ENCODE measurements at places on chromosomes 4 and X. TPM values are rescaled to one million over a fixed set of nuclear protein-coding genes. Genes with fewer than 3 reads are reported as not detected.

GRCh38 chrX:123331859-123332258, 147.8 kb downstream of the GRIA3 start:
- DNase-seq: no peak

DNA sequence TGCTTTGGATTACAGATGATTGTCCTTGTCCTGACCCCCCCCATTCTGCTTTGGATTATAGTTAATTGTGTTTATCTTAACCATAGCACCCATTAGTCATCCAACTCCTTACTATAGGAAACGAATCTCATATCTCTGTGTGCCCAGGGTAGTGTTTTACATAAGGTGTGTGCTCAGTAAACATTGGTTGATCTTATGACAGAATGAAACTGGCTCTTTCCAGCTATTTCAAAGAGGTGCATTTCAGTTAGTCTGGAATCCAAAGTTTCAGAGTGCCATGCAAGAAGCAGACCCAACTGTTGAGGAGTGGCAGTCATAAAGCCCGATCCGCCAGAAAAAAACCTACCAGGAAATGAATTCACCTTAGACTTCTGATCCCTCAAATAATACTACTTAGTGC, 14.7 kb downstream of the TRIM2 start:
- no peak for DNase-seq

- no peak for DNase-seq
Measured at GRCh38 chr4:66640233-66640990, 904.9 kb downstream of the CENPC start.

GRCh38 chr4:180960743-180961401, 1282.3 kb upstream of the TENM3 start:
- no peak for DNase-seq

DNA sequence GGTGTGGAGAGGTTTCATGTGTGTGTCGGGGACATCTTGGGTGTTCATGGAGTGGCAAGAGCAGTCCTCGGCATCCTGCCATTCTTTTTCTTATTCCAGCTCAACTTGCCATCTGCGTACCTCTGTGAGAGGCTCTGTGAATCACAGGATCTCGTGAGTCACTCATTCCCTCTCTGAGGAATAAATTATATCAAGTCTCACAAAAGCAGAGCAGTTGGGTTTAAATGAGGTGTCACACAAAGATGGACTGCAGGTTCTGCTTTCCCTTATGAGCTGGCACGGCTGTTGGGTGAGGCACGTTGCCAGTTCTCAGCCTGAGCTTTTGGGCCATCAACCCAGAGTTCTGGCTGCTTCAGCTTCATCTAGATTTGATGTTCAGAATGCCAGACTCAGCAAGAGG, 6.8 kb upstream of the OCIAD2 start:
- no peak for DNase-seq

GRCh38 chr4:174119051-174119450, 164.4 kb downstream of the FBXO8 start:
- no peak for DNase-seq

GRCh38 chr4:508675-509638, 9.9 kb downstream of the PIGG start:
- no peak for DNase-seq

DNA sequence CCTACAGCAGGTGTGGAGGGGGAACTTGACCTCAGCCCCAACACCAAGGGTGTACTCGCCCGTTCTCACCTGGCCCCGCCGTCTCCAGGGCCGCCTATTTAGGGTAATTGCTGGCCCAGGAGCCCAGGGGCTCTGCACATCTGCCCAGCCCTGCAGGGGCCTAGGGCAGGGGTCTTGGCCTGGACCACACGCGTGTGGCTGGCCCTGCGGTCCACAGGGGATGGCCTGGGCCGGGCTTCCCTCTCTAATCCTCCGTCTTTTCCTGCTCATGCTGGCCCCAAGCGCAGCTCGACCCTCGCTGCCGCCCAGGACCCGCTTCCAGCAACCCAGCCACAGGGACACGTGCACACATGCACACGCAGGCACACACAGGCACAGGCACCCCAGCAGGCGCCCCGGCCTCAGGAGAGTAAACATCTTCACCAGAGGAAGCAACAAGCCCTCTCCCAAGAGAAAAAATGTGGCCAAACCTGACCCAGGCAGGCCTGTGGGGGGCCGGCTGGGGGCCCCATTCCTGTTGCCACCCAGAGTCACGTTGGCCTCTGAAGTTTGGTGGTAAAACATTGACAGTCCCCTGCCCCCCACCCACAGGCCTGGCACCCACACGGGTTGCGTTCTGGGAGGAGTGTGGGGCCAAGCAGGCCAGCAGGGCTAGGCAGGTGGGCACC, 24.6 kb upstream of the FGFR3 start:
- no peak for DNase-seq

GRCh38 chr4:1072830-1073446, 40.4 kb downstream of the RNF212 start:
- peak; percentile 49 for DNase-seq

GRCh38 chrX:30620125-30620524, 33.1 kb upstream of the GK start:
- no peak for DNase-seq

- DNase-seq: no peak
Measured at GRCh38 chrX:115583496-115584004, 22.6 kb downstream of the PLS3 start.

DNA sequence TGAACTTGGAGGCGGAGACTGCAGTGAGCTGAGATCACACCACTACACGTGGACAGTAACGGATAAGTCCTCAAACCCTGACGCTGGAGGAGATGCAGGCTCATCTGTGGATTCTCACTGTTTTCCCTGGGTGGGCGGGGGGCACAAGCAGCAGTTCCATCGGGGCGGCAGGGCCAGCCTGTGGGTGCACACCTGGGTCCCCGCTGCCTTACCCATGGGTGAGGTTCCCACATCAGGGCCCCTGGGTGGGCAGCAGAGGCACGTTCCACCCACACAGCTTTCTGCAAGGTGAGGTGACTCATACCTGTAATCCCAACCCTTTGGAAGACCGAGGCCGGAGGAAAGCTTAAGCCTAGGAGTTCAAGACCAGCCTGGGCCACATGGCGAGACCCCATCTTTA, 56.6 kb upstream of the MXD4 start:
- DNase-seq: no peak

- DNase-seq: no peak
Measured at GRCh38 chrX:45447995-45448394, 247.3 kb upstream of the DIPK2B start.

MAOA gene
- total RNA-seq: 2.7 TPM

ADH1C gene
- not detected for total RNA-seq

All from glutamatergic neuron (in vitro differentiated cells).